ENCODE measurements at places on chromosomes 5 and 9.

DNA sequence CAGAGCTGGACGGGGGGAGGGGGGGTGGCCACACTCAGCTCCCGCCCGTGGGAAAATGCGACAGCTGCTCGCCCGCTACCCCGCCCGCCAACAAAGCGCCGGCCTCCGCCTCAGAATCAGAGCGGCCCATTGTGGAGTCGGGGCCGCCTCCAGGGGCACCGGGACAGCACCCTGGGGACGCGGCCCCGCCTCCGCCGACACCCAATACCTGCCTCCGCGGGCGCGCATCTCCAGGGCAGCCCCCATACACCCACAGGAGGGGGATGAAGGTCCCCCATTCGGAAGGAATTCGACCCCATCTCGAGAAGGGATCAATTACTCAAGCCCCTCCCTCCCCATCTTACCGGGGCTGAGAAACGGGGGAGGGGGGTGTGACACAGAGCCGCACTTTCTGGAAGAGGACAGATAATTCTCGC is 1.3 kb downstream of the NOTCH1 start:
- DNase-seq = peak; percentile 79

- DNase-seq = no peak
Observed at GRCh38 chr5:96260009-96260408, 173.0 kb downstream of the PCSK1 start.

DNA sequence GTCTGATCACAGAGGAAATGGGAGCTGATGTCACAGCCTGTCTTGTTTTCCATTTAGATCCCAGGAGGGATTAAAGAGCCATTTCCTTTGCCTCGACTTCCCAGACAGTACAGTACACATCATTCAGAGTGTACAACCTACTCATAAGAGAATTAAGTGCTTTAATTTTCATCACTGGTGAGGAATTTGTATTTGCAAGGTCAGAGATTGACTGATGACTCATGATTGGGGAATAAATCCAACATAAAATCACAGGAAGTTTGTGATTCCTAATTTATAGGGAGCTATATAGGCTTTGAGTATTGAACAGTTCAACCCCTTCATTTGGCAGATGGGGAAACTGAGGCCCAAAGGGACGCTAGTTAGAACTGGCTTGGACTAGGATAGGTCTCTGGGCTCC is 4.1 kb upstream of the TOMM5 start:
- no peak for DNase-seq

DNA sequence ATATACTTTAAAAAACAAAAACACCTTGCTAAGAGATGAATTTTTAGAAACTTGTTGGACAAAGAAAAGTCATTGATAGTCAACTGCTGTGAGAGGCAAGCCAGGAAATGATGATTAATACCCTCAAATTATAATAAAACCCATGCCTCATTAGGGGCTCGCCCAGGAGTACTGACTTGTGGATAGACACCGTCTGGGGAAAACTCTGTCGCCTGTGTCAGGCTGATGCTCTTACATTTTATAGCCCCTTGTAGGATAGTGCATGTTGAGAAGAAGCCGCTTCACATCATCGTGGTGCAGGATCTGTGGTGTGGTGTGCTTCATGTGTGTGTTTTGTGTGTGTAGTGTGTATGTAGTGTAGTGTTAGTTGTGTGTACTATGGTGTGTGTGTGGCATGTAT is 39.1 kb downstream of the SYK start:
- no peak for DNase-seq

DNA sequence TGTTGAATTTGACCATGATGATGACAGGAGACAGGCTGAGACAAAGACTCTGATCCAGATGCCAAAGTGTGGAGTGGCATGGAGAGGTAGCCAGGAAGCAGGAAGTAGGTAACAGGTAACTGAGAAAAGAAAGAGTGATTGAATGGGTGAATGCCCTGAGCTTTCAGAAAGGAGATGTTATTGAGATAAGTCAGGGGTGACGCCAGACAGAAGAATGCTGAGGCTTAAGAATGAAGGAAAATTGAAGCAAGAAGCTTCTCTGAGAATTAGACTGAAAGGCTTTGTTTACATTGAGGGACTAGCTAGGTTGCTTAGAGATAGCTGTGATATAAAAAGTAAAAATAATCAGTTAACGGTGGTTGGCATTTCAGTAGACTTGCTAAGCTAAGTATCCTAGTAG is 165.7 kb downstream of the PSAT1 start:
- no peak for DNase-seq

DNA sequence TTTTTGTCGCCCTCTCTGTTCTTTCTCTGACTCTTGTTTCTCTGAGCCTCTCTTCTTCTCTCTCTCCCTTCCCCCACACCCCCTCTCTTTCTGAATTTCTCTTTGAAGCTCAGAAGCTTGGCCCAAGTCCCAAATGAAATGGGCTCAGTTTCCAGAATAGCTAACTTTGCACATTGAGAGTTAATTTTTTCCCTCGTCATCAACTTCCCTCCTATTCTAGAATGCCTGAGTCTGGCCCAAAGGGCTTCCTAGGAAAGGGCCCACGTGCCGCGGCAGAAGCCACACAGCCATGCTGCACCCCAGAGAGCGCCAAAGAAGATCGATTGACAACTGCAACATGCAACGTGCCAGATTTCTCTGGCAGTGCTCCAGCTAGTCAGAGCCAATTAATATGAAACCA is 588.8 kb upstream of the KLF4 start:
- no peak for DNase-seq

DNA sequence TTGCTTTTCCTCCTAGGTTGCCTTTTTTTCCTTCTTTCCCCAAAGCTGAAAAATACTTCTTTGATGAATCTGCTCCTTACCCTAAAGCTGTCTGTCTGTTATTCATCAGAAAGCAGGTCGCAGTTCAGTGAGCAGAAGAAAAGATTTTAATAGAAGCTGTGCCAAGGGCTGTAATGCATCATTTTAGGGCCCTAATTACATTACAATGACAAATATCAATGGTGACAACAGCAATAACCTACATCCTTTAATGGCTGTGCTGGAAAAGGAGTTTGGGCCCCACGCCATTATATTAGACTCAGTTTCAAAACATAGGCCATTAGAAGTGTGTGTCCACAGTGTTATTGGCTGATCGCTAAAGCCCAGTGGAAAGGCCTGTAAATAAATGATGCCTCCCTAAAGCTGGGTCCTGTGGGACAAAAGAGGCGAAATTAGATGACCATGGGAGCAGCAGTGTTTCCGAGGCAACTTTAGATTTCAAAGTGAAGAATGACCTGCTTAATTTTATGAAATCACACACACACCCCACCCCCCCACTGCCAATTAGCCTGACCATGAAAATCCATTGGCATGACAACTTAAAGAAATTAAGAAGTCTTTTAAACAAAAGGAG is 38.4 kb downstream of the TLE4 start:
- no peak for DNase-seq

DNA sequence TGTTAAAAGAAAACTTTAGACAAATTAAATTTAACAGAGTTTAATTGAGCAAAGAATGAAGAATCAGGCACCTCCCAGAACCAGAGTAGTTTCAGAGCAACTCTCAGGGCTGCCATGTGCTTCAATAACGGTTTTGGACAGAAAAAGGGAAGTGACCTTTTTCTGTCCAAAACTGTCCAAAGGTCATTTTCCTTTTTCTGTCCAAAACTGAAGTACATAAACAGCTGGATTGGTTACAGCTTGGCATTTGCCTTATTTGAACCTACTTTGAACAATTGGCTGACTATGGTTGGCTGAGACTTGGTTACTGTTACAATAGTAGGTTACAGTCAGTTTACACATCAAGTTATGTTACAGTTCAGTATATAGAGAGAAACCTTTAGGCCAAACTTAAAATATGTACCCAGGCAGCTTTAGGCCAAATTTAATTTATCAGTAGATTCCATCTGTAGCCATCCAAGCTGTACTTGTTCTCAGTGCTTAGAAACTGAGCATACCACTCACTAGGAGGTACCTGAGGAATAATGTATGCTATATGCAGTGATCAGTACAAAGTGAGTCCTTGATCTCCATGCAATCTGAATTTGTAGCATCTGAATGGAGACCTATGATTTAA is 44.0 kb downstream of the C9orf85 start:
- no peak for DNase-seq

GRCh38 chr5:97629276-97629675 is 446.2 kb upstream of the RIOK2 start:
- DNase-seq = no peak

GRCh38 chr9:108275906-108276305 is 579.9 kb downstream of the ACTL7B start:
- DNase-seq = no peak

DNA sequence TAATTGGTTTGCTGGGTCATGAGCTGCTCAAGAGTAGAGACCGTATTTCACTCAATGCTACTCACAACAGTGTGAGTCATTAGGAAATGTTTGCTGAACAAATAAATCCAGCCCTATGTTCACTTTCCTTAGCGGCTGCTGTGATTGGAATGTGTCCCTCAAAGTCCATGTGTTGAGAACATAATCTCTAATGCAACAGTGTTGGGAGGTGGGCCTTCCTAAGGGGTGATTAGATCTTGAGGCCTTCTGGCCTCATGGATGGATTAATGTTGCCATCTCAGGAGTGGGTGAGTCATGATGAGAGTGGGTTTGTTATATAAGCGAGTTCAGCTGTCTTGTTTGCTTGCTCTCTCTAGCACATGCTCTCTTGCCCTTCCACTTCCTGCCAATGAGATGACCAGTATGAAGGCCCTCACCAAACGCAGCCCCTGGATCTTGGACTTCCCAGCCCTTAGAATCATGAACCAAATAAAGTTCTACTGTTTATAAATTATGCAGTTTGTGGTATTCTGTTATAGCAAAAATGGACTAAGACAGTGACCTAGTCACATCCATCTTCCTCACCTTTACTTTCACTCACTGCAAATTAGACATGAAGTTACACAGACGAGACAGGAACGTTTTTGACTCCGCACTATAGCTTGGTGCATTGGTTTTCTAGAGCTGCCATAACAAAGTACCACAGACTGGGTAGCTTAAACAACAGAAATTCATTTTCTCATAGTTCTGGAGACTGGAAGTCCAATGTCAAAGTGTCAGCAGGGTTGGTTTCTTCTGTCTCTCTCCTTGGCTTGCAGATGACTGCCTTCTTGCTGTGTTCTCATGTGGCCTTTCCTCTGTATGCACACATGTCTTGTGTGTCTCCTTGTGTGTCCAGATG is 50.9 kb upstream of the FAM169A start:
- no peak for DNase-seq

DNA sequence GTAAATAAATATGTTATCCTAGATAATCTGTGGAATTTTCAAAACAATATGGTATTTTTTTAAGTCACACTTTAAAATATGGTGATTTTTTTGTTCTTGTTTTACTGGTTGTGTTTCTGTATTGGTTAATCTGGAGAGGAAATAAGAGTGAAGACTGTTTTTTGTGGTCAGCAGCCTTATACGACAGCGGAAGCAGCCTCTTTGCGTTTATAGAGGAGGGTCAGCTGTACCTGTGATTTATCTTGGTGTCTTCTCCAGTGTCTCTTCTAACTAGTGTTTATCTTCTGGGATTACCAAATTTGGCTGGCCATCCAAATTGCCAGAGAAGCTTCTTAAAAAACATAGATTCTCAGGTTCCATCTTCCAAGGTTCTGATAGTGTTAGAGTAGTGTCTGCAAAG is 58.7 kb downstream of the ICE1 start:
- DNase-seq = no peak

DNA sequence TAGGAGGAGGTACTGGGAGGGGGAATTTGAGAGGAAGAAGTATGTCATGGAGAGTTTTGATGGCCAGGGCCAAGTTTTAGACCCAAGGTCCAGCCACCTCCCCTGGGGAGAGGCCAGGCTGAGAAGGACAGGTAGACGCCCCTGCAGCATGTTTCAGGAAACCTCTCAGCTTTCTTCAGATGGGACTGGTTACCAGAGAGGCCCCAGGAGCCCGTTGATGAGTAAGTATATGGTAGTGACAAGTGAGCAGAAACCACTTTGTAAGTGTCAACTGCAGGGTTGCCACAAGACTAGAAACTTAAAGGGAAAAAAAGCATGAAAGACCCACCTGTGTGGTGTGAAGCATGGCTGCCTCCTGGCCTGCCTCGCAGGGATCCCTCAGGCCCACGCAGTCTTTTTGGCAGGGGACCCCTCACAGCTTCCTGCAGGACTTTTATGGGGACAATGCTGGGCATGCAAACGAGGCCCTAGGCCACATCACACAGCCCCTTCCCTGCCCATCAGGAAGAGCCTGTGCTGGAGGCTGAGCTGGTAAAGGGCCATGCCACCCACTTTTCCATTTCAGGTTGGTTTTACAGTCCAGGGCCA is 255.9 kb downstream of the FSTL4 start:
- no peak for DNase-seq

GRCh38 chr9:33250458-33250995 is 10.6 kb downstream of the SPINK4 start:
- DNase-seq = no peak

- DNase-seq = no peak
Observed at GRCh38 chr5:17991775-17992174, 357.5 kb downstream of the TAF11L14 start.

- DNase-seq = no peak
Observed at GRCh38 chr5:77499441-77499840, 7.3 kb upstream of the WDR41 start.

DNA sequence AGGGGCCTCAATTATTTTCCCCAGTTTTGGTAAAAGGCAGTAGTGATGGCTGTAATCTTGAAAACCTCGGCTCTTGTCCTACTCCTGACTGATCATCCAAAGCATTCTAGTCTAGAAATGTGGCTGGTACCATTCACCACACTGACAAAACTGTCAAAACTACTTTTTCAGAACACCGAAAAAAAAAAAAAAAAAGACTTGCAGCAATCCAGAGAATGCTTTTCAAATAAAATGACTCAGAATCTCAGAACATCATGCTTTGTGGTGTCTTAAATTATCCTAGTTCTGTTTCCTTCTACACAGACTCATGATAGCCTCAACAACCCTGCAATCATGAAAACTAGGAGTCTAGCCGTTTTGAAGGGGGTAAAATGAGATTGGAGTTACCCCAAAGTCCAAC is 13.4 kb downstream of the SLC28A3 start:
- no peak for DNase-seq

DNA sequence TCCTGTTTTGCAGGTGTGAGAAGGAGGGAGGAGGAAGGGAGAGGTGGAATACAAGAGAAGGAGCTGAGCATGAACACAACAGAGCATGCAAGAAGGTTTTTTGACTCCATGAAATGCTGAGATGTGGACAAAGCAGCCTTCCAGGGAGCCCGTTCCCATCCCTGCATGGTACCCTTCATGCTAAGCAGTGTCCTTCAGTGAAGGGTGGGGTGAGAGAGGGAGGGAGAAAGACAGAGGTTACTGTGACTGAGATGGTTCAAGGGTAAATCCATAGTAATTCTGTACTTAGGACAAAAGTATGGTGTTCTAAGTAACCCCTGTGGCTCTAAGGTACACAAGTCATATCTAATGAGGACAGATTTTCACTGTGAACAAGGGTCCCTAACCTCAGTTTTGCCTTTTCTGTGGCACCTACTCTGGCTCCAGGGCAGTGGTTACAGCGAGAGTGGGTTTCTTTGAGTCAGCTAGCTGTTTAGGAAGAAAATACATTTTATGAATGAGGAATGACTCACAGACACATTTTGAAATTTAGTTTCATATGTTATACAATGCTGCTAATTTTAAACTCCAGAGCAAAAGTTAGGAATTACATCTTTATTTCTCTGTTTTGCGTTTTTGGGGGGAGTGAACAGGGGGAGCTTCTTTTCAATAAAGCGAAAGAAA is 184.9 kb upstream of the SLC12A2 start:
- no peak for DNase-seq
